A549 treated with GW870086 at 1 μM for 4 hours (cell line): ENCODE measurements at places on chromosomes 7 and 10. TPM values are rescaled to one million over a fixed set of nuclear protein-coding genes. Genes with fewer than 3 reads are reported as not detected.

The FGFR2 gene
- total RNA-seq: 0.28 to 0.55 TPM (median 0.38 TPM) in 5 replicates

The NUTM2E gene
- 0.23 to 0.87 TPM (median 0.43 TPM) in 5 replicates for total RNA-seq

The ORC5 gene
- total RNA-seq: 21.4 to 29.6 TPM (median 28.8 TPM) in 5 replicates

The CLCN1 gene
- total RNA-seq: 0.03 to 0.08 TPM (median 0.03 TPM) in 3 of 5 replicates, not detected in the others

The TAS2R41 gene
- total RNA-seq: not detected in 5 replicates

The ARHGEF5 gene
- 1.8 to 2.3 TPM (median 2.1 TPM) in 5 replicates for total RNA-seq

The GIMAP1 gene
- total RNA-seq: not detected in 5 replicates

The PNLIPRP1 gene
- total RNA-seq: not detected in 5 replicates

The MICALL2 gene
- total RNA-seq: 18.7 to 28.9 TPM (median 25.9 TPM) in 5 replicates

The PIK3AP1 gene
- total RNA-seq: 0.67 to 1.2 TPM (median 1.0 TPM) in 5 replicates

The PPP1R17 gene
- total RNA-seq: not detected in 5 replicates

The KCNH2 gene
- total RNA-seq: 1.2 to 1.6 TPM (median 1.5 TPM) in 5 replicates

The PNLIPRP3 gene
- not detected in 5 replicates for total RNA-seq

The SPDYE2B gene
- total RNA-seq: not detected in 5 replicates

The ARMC3 gene
- 0.67 to 1.1 TPM (median 0.96 TPM) in 5 replicates for total RNA-seq

The ZNF488 gene
- 9.7 to 13.1 TPM (median 11.6 TPM) in 5 replicates for total RNA-seq

The MBLAC1 gene
- total RNA-seq: 2.0 to 3.1 TPM (median 2.6 TPM) in 5 replicates

The RNF32 gene
- total RNA-seq: 1.2 to 2.0 TPM (median 1.6 TPM) in 5 replicates

The PLXNA4 gene
- 0.73 to 1.6 TPM (median 1.1 TPM) in 5 replicates for total RNA-seq

The FEZF1 gene
- total RNA-seq: not detected in 5 replicates

The ERVW-1 gene
- total RNA-seq: not detected in 5 replicates

The CPA2 gene
- total RNA-seq: 0.10 TPM in 1 of 5 replicates, not detected in the others

The PLPP4 gene
- 0.28 to 0.42 TPM in 2 of 5 replicates, not detected in the others for total RNA-seq
